GM23338 (cell line): ENCODE measurements at places on chromosomes 2 and 18. TPM values are rescaled to one million over a fixed set of nuclear protein-coding genes. Genes with fewer than 3 reads are reported as not detected.

The SIX3 gene
- 0.28 TPM in 1 of 2 replicates, not detected in the other for total RNA-seq

The FBXO48 gene
- total RNA-seq: 1.1 and 1.3 TPM in 2 replicates

The CFAP65 gene
- total RNA-seq: 0.23 and 0.38 TPM in 2 replicates

The CDKL4 gene
- total RNA-seq: 0.24 TPM in 1 of 2 replicates, not detected in the other

The ANKRD36 gene
- total RNA-seq: 15.0 and 21.8 TPM in 2 replicates

GRCh38 chr2:31203916-31204315 is 13.4 kb downstream of the CAPN14 start:
- no peak for DNase-seq
- H3K4me1 ChIP-seq: peaks cover 8% of the 10 kb centered on the region; the same call in 1 of the 2 replicates

DNA sequence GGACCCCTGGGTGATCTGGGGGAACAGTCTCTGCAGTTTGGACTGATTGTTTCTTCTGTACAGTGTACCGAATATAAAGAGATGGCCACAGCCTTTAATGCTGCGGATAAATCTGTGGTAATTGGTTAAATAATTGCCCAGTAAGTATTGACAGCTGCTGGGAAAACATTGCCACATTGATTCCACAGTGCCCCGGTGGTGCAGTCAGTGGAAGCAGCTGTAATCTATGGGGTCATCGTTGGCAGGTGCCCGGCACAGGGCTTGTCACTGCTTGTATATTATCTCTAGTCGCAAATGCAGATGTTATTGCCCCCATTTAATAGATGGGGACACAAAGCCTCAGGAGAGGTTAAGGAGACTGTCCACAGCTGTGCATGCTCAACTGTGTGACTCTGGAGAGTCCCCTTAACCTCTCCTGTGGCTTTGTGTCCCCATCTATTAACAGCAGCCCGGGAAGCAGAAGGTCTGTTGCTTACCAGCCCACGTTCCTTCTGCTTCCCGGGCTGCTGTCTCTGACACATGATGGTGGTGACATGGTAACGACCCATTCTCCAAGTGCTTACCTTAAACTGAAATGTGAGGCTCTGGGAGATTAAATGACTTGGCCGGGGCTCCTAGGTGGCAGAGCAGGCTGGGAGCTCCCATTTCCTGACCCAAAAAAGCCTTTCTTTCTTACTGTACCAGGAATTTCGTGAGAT is 76.9 kb downstream of the NCK2 start:
- H3K27ac ChIP-seq: 0 out of 2 replicates have a peak overlapping the region, but pooled peaks have one; percentile 66
- peaks cover 8% of the 10 kb centered on the region; the same call in 1 of the 2 replicates for H3K4me1 ChIP-seq
- H3K27me3 ChIP-seq: no peaks in the 10 kb centered on the region

DNA sequence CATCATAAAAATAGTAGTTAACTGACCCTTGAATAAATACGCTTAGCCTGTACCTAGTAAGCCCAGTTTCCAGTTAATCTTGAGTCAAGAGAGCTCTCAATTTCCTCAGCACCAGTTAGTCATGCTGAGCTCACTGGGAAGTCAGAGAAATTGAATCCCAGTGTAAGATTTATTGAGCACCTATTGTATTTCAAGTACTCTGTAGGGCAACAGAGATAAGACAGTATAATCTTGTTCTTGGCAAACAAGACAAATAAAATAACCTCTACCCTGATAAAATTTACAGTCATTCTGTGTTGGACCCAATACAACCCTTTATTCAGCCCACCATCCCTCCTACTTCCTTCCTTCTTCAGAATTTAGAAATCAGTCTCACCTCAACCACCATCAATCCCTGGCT is 71.9 kb upstream of the NRP2 start:
- no peak overlapping the region for H3K4me3 ChIP-seq
- H3K36me3 ChIP-seq: no peaks in the 10 kb centered on the region
- no peak for DNase-seq

GRCh38 chr18:44195394-44196140 is 485.1 kb upstream of the SETBP1 start:
- 0 out of 2 replicates have a peak, but pooled peaks cover 5% of the 10 kb centered on the region for H3K4me1 ChIP-seq
- no peak overlapping the region for H3K27ac ChIP-seq
- no peak overlapping the region for H3K4me3 ChIP-seq
- no peaks in the 10 kb centered on the region for H3K27me3 ChIP-seq

DNA sequence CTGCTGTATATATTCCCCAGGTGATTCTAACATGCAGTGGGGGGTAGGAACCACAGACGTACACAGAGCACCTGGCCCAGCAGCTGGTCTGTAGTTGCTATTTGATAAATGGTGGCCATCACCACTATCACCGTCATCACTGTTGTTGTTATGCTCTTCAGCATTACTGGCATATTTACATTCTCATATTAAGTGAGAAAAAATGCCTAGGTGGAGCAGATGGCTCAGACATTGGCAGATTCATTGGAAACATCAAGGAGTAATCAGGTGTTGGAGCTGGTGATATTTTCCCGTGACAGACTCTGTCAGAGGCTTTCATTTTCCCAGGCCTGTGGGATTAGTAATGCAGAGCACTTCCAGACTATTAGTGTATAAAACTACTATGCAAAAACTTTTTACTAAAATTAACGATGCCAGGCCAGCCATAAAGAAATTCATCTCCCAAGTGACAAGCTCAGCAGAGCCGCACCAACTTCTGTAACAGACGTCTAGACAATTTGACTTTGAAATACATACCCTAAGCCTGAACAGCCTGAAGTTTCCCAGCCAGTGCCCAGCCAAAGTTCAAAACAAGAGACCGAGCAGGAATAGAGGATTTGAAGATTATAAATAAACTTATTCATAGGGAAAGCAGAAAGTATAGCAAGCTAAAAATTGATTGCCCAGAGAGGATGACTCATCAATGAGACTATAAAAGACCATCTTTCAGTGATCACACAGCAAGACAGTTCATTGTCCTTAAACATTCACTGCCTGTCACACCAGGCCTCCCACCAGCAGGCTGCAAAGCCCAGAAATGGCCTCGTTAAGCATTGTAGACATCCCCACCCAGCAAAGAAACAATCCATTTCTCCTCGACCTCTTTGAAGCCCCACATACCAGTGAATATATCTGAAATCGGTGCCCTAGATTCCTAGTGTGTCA is 247.4 kb upstream of the CHAC2 start:
- peak; percentile 8 for DNase-seq
- H3K4me1 ChIP-seq: 0 out of 2 replicates have a peak, but pooled peaks cover 12% of the 10 kb centered on the region
- no peaks in the 10 kb centered on the region for H3K36me3 ChIP-seq
- no peak overlapping the region for H3K27ac ChIP-seq
- H3K4me3 ChIP-seq: no peak overlapping the region

DNA sequence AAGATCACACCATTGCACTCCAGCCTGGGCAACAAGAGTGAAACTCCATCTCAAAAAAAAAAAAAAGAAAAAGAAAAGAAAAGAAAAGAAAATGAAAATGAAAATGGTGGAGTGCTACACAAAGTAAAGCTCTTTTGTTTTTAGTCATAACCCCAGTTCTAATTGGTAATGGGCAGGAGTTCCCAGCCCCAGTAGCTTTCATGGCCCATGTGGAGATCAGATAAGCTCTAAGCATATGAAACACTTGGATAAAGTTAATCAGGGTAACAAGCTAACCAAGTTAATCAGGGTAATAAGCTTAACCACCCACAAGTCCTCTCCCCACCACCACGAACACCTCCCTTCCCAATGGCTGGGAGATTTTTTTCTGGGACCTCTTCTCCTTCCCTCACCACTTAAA is 240.8 kb downstream of the BCL11A start:
- H3K36me3 ChIP-seq: no peaks in the 10 kb centered on the region
- H3K27ac ChIP-seq: no peak overlapping the region
- no peaks in the 10 kb centered on the region for H3K27me3 ChIP-seq

- peaks cover 33% of the 10 kb centered on the region for H3K4me1 ChIP-seq
- no peak for DNase-seq
- no peak overlapping the region for H3K4me3 ChIP-seq
- H3K36me3 ChIP-seq: no peaks in the 10 kb centered on the region
Observed at GRCh38 chr2:134220344-134220974, 33.4 kb upstream of the MGAT5 start.

DNA sequence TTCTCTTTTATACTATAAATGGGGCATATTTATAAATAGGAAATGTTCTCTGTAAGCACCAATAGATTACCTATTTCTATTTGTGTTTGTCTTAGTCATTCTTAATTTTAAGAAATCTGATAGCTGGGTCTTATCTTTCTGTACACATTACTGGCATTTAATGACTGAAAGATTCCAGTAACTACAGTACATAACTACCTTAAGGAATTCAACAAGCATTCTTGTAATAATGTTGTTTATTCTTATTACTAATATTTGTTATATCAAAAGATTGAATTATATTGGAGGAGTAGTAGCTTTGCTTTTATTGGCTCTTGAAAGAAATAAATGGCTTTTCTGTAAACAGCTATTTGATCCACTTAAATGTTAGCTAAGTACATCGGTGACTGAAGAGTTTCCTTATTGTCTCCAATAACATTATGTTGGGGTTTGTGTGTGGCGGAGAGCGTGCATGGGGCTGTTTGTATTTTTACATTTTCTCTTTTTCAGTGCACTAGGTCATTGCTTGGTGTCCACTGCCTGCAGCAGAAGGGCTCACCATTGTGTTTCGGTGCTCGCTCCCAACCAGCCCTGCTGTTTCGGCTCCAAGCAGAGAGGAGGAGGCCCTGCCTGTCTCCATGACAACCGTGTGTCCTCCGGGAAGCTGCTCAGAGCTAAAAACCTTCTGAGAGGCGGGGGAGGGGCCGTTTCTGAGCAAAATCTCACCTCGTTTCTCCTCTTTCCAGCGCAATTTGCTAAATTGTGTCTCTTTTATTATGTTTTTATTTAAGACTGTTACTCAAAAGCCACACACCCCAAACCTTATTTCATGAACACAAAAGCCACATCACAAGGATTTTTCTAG is 112.5 kb upstream of the SLC38A11 start:
- DNase-seq: peak; percentile 96
- peak overlapping the region; percentile 39 for H3K4me3 ChIP-seq
- H3K27me3 ChIP-seq: no peaks in the 10 kb centered on the region

GRCh38 chr2:120421126-120421829 is 75.3 kb downstream of the INHBB start:
- no peak for DNase-seq
- H3K4me3 ChIP-seq: no peak overlapping the region
- no peaks in the 10 kb centered on the region for H3K36me3 ChIP-seq
- H3K4me1 ChIP-seq: no peaks in the 10 kb centered on the region
- no peaks in the 10 kb centered on the region for H3K27me3 ChIP-seq
- H3K27ac ChIP-seq: no peak overlapping the region

DNA sequence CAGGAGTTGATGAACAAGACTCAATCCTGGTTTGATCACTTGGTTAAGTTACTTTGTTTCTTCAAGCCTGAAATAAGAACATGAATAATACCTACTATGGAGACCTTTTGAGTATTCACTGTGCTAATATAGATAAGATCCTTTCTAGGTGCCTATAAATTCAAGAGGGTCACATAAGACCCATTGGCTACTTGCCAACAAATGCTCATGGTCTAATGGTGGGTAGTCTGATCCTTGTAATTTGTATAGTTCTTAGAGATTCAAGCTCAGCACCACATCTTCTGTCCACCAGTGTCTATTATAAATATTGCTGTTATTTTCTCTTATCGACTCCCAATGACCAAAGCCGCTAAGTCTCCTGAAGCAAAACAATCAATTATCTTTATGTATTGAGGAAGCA is 27.4 kb upstream of the ACSL3 start:
- DNase-seq: no peak
- no peaks in the 10 kb centered on the region for H3K4me1 ChIP-seq
- H3K36me3 ChIP-seq: no peaks in the 10 kb centered on the region
- H3K4me3 ChIP-seq: no peak overlapping the region
- H3K27me3 ChIP-seq: no peaks in the 10 kb centered on the region
- H3K27ac ChIP-seq: no peak overlapping the region

DNA sequence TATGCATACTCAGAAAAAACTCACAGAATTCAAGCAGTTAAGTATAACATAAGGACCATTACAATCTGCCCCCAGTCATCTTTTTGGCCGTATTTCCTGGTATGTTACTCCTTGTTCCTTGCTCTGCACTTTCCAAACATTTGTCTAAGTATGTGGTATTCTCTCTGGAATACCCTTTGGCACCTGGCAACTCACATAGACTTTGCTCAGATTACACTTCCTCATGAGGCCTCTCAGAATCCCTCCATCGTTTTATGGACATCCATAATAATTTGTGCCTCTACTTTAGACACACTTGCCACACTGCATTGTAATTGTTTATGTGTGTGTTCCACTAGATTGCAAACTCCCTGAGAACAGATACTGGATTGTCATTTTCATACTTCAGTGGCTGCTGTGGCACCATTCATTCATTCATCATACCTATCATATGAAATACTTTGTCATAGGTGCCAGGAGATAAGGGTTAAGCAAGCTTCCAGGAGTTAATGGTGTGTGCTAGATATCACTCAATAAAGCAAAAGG is 84.0 kb downstream of the HIBCH start:
- 0 out of 2 replicates have a peak, but pooled peaks cover under 1% of the 10 kb centered on the region for H3K36me3 ChIP-seq
- no peak overlapping the region for H3K27ac ChIP-seq
- no peaks in the 10 kb centered on the region for H3K4me1 ChIP-seq
- H3K27me3 ChIP-seq: no peaks in the 10 kb centered on the region
- no peak overlapping the region for H3K4me3 ChIP-seq

GRCh38 chr2:150417278-150417677 is 70.2 kb downstream of the RND3 start:
- no peak overlapping the region for H3K27ac ChIP-seq
- H3K27me3 ChIP-seq: no peaks in the 10 kb centered on the region
- H3K4me3 ChIP-seq: no peak overlapping the region
- DNase-seq: no peak
- no peaks in the 10 kb centered on the region for H3K36me3 ChIP-seq

DNA sequence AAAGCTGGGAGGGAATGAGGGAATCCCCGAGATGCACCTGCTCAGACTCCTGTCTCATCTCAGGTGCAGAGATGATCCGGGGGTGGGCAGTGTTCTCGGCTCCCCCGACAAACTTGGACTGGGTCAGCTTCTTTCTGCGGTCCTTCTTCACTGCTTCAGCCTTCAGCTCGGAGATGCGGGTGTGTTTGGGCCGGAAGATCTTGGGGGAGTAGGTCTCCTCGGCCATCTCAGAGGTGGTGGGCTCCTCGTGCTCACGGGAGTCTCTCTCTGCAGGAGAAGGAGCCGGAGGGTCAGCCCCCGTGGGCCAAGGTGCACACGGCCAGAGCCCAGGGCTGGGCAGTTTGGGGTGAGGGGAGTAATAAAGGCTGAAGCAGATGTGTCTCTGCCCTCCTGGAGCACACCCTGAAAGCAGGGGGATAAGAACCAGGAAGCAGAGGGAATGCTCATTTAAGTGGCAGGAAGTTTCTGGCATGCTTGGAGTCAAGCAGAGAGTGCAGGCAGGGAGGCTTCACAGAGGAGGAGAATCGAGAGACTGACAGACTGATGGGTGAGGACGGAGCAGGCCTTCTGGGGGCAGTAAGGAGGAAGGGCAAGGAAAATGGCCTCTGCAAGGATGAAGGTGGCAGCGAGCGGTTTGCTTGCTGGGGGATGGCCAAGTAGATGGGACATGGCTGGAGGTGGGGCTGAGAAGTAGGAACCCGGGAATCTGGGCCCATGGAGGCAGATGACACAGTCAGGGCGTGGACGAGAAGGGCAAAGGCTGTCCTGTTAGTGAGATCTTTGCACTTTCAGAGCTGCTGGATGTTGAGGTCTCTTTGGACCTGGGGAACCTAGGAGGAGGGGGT is 16.3 kb downstream of the IGFBP5 start:
- DNase-seq: peak; percentile 40
- H3K36me3 ChIP-seq: no peaks in the 10 kb centered on the region
- peaks cover 3% of the 10 kb centered on the region; the same call in 1 of the 2 replicates for H3K4me1 ChIP-seq
- H3K4me3 ChIP-seq: no peak overlapping the region
- no peak overlapping the region for H3K27ac ChIP-seq

GRCh38 chr2:223500709-223501108 is 101.5 kb downstream of the SCG2 start:
- no peaks in the 10 kb centered on the region for H3K36me3 ChIP-seq
- no peaks in the 10 kb centered on the region for H3K4me1 ChIP-seq
- H3K4me3 ChIP-seq: no peak overlapping the region

- 0 out of 2 replicates have a peak overlapping the region, but pooled peaks have one; percentile 41 for H3K27ac ChIP-seq
- peaks cover 12% of the 10 kb centered on the region for H3K4me1 ChIP-seq
- no peaks in the 10 kb centered on the region for H3K36me3 ChIP-seq
- no peaks in the 10 kb centered on the region for H3K27me3 ChIP-seq
- DNase-seq: no peak
Observed at GRCh38 chr2:44553456-44553855, 191.7 kb downstream of the CAMKMT start.
